NCI-H1436 treated with DMSO at 0.1 percent for 48 hours (cell line): ENCODE measurements at places on chromosomes 11 and 22.

- DNase-seq, result no peak
These were observed 171.8 kb downstream of the SOX6 start for GRCh38 chr11:16184588-16184987.

DNA sequence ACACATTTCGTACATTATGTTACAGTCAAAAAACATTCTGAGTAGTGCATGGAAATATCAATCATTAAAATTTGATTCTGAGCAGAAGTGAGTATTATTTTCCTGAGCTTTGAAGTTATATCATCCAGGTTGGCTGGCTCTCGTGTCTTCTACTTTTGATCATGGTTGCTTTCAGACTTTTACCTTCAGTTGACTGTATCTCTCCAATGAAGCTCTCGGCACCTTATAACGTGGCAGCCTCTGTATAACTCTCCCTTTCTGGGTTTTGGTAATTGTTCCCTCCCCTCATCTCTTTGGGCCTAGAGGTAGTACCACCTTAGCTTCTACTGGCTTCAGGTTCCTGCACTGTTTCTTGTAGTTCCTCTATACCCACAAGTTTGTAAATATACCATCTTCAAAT lies 12.2 kb downstream of the SFI1 start:
- DNase-seq, result no peak

GRCh38 chr22:47266329-47266728 lies 503.9 kb downstream of the TBC1D22A start:
- no peak for DNase-seq

DNA sequence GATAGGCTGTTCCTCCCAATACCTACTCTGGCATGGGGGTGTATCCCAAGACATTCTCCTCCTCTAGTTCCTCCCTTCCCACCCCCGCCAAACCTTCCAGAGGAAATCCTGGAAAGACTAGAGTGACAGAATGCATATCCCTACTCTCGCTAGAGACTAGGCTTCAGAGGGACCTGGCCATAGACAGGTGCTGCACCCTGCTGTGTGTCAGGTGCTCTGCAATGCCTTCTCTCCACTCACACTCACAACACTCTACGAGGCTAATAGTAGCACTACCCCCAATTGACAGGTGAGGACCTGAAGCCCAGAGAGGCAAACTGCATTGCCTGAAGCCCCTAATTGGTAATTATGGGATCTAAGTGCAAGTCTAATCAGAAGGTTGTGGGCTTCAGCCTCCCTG lies 46.2 kb upstream of the LMO1 start:
- DNase-seq, result no peak

- no peak for DNase-seq
These were observed 77.1 kb downstream of the SCUBE1 start for GRCh38 chr22:43266076-43266475.

GRCh38 chr11:66315921-66316811 lies 678 bp downstream of the CD248 start:
- DNase-seq, result no peak

GRCh38 chr11:62505440-62506091 lies 41.0 kb downstream of the AHNAK start:
- no peak for DNase-seq

DNA sequence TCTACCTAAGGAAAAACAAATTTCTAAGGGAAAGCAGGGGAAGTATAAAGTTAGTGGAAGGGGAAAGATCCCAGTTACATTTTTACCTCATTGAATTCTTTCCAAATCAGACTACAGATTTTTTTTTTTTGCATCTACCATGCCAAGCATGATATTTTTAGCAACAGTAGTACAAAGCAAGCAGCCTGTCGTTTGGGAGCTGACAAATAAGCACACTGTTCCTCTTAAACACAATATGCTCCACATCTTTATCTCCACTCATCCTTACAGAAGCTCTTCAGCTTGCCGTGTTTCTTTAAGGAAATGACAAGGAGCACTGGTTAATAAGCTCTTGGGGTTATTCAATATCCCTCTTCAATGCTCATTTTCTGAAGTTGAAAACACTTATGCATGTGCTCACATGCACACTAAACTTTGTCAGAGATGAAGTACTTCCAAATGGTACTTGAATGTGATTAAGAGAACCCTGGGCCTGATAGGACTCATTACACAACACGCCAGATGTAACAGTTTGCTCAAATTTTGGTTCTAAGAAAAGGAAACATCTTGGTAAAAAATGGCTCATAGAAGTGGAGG lies 53.8 kb downstream of the PAX6 start:
- DNase-seq, result peak; percentile 14

DNA sequence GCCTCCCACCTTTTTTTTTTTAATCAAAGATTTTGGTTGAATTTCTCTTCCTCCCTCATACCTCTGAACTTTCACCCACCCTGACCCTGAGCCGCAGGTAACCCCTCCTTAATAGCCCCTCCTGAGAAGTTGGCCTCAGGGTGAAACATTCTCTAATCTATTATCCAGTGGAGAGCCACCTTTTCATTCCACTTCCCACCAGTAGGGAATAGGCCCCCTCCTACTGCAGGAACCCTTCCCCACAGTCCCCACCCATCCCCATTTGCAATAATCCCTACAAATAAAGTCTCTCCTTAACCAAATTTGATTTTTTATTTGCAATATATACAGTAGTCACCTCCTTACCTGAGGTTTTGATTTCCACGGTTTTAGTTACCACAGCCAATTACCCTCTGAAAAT lies 2.1 kb upstream of the SLC35F2 start:
- DNase-seq, result no peak

DNA sequence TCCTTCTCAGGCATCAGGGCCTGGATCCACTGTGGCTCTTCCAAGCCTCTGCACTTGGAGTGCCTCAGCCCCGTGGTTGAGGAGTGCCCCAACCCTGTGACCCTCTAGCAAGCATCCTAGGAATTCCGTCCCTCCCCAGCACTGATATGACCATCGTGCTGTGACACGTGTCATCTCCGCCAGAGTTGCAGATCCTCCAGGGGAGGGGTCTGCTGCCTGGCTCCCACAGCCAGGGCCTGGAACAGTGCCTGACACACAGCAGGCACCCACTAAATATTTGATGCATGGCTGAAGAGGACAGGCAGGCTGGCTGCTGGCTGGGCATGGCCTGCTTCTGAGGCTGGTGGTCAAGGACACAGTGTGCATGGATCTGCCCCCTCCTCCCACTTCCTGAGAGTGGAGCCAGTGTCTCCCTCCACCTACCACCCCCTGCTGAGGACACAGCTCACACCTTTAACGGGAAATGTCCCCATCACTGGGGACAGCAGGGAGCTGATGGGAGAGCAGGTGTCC lies 1.7 kb upstream of the CD81 start:
- no peak for DNase-seq

DNA sequence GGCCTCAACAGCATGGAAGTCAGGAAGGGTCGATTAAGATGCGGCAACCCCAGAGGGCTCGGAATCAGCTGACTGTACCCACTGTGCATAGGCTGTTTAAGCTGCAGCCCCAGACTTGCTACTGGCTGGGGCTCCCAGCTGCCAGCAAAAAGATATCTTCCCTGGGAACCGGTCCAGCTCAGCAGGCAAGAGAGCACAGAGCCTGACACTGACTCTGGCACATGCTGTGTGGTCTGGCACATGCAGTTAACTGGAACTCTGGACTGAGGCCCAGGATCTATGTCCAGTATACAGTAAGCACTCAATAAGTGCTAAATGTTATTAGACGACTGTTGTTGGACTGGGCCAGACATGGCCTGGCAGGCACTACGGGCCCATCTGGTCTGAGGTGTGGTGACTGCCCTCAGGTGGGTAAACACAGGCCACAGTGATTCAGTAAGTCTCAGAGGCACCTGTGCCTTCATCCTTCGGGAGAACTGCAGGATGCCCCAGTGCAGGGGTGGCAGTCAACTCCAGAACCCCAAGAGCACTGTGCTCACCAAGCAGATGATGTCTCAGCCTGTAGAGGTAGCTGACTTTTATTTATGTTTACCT lies 87.6 kb downstream of the LARGE1 start:
- DNase-seq, result no peak
